Astrocyte (in vitro differentiated cells and primary cell): ENCODE measurements at places on chromosomes 1 and 21.

GRCh38 chr1:30787266-30787665 is 29.7 kb upstream of the LAPTM5 start:
- no peak for DNase-seq

- DNase-seq, result no peak
Observed at GRCh38 chr1:230334447-230334837, 91.7 kb downstream of the PGBD5 start.

- no peak for DNase-seq
Observed at GRCh38 chr1:111801071-111801850, 45.6 kb downstream of the DDX20 start.

- DNase-seq, result no peak
Observed at GRCh38 chr1:150753416-150753815, 12.2 kb downstream of the CTSS start.

DNA sequence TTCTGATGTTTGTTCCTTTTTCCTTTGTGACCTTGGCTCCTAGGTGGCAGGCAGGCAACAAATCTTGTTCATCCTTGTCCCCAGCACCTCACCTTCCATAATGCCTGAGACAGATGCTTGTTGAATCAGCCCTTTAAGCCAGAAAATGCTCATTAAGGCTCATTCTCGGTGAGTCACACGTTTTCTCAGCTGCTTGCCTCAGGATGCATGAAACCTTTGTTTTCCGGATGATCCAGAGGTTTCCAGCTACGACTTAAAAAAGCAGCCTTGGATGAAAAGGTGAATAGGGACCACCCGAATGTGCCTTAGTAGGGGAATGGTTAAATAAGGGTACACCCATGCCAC is 4.6 kb upstream of the ATP13A2 start:
- peak; percentile 80 for DNase-seq

- no peak for DNase-seq
Observed at GRCh38 chr21:15947677-15948076, 217.9 kb downstream of the USP25 start.

DNA sequence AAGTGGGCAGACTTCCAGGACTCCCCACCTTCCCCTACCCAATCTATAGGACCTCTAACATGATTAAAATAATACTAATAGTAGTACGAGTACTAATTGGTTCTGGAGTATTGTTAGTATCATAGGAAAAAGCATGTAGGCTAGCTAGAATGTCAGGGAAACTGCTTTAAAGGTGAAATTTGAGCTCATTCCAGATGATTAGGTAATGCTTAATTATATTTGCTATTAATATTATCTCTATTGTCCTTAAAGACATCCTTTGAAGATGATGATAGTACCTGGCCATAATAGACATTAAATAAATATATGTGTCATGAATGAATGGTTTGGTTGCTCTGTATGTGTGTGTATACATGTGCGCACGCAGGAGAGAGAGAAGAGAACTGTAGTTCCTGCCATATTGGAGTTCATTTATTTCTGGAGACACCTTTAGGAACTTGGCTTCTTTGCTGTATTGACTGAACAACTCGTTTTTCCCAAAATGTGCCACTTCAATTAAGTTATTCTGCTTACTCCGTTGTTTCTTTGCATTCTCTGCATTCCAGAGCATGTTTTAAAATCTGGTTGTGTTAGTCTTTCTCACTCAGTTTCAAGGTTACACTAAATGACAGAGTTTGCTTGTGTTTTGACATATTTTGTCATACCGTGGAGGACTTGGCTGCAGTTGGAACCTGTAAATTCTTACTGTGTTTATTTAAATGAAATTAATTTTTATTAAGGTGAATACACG is 117.1 kb downstream of the OSBPL9 start:
- DNase-seq, result no peak

DNA sequence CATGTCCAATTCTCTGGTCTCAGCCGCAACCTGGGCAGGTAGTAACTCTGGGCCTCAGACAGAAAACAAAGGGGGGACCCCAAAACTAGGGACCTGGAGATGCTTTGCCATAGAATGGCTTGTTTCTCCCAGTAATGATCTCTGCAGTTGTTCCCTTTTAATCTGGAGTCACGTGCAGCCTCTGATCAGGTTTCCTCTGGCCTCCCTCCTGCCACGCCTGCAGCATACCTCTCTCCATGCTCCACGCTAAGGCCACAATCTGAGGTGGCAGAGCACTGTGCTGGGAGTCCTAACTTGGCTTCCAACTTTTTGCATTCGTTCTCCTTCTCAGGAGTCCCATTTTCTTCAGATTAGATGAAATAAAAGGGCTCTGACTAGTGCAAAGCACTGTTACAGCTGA is 1.9 kb downstream of the PABPC4 start:
- DNase-seq, result no peak

DNA sequence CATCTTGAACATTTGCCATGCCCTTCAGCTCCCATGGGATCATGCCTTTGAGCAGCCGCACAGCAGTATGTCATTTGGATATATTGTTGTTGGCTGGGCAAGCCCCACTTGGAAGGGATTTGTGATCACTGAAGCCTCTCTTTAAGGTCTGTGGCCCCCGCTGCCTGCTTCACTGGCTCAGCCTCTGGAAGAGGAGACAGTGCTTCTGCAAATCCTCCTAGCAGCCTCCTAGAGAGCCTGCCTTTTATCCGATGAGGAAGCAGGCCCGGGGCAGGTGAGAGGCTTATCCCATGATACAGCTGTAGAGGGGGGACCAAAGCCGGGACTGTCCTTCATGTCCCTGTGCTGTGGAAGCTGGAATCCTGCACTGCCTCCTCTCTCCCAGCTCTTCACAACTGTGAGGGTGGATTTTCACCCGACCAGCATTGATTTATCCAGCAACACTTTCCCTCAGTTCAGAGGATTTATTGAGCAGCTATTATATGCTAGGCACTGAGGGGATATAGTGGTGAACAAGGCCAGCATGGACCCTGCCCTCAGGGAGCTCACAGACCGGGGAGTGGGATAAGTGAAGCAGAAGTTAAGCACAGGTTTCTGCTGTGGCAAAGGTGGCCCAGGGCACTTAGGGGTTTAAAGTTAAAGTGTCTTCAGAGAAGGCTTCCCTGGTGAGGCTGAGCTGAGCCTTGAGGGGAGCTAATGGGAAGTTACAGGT is 3.9 kb downstream of the TMEM61 start:
- no peak for DNase-seq

DNA sequence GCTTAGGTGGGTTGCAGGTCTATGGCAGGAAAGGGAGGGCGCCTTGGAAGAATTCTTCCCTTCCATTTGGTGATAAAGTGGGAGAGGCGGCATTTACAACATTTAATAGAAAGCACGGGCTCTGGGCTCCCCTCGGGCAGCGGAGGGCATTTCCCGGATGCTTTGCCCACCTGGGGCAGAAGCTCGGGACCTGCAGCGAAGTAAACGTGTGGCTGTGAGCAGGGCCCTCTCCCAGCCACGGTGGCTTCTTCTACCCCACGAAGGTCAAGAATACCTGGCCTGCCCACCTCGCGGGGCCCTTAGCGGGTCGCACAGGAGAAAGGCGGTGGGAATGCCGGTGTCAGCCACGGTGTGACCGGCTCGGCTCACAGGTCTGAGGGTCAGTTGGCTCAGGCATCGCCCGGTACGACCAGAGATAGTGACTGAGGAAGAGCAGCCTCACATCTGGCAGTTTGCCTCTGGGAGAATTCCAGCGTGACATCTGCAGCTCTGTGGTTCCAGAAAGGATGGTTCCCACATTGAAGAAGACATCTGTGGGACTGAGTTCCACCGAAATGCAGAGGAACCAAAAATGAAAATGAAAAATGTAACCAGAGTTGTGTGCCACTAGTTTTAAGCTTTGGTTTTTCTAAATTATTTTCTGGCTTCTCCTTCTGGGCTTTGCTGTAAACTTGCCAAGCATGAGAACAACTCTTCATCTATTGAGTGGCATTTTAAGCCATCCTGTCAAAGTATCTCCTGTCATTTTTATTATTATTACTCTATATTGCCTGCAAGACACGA is 720 bp upstream of the F3 start:
- peak; percentile 58 for DNase-seq

DNA sequence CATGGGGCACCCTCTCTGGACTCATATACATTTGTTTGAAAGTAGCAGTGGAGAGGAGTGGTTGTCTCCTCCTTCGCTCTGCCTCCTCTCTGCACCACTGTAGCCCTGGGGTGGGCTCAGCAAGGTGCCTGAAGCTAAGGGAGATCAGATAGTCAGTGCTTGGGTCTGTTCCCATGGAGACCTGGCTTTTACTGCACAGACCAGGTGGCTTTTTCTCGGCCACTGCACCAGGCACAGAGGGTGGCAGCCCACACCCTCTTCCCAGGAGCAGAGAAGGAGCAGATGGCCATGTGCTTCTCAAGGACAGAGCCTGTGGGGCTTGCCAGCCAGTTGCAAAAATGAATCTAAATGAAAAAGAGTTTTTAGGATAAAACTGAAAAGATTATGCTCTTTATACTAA is 123.4 kb upstream of the KCNK1 start:
- DNase-seq, result no peak

DNA sequence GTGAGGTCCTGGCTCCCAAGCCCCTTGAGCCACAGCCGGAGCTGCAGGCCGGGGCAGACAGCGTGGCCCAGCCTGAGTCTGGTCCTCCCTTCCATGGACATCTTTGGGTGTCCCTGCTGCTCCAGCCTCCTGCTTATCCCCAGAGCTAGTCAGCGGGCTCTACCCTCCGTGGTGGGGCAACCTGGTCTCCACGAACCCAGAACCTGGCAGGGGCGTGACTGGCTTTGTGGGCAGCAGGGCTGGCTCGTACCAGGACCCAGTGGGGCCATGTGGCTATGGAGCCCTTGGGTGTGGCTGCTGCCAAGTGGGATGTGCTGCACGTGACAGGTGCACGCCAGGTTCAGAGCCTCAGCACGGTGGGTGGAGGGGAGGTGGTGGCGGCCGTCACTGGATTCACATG is 18.3 kb downstream of the CFAP410 start:
- no peak for DNase-seq

DNA sequence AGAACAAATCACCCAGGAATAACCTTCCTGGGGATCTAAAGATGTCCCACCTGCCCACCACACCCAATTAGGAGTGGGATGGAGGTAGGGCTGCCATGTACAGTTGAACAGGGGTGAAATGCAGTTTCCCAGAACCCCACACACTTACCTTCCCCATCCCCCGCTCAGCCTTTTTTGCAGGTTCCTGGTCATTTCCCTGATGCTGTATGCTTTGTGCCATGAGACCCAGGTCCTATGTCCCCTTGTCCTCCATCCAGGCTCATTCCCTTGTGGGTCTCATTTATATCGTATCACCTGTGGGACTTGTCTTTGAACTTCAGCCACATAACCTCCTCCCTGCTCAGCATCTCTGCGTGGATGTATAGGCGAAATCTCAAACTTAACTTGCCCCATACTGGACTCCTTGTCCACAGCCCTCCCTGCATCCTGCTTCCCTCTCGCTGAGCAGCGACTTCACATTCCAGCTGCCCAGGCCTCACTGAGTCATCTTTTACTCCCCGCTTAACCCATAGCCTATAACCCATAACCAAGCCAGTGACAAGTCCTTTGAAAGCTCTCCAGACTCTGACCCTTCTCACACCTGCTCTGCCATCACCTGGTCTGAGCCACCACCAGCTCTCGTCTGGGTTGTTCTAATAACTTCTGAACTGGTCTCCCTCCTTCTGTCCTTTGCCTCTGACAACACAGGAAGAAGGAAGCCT is 4.7 kb downstream of the LDLRAD2 start:
- peak; percentile 63 for DNase-seq

GRCh38 chr21:17818186-17819113 is 706 bp downstream of the C21orf91 start:
- peak; percentile 16 for DNase-seq

- DNase-seq, result no peak
Observed at GRCh38 chr1:186235696-186236095, 139.4 kb downstream of the TPR start.

- DNase-seq, result no peak
Observed at GRCh38 chr1:42153624-42154023, 414 bp downstream of the GUCA2B start.

- DNase-seq, result peak; percentile 47
Observed at GRCh38 chr1:64543831-64544230, 73.9 kb downstream of the CACHD1 start.

DNA sequence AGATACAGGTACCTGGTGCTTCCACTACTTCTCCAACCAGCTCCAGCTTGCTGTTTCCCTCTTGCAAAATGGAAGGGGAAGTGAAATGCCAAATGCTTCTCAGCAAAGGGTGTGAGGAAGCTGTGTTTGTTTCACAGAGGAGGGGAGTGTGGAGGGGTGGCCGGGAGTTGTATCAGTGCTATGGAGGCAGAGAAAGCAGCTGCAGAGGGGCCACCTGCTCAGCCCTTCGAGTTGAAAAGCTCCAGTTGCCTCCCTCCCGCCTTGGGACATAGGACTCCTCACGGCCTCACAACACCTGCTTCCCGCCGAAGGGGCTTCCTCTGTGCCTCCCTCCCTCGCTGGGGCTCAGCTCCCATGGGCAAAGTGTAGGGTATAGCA is 12.1 kb upstream of the LINGO4 start:
- no peak for DNase-seq

- no peak for DNase-seq
Observed at GRCh38 chr1:97352936-97353382, 567.9 kb downstream of the DPYD start.

GRCh38 chr1:172148213-172148612 is 272.3 kb upstream of the C1orf105 start:
- DNase-seq, result no peak

DNA sequence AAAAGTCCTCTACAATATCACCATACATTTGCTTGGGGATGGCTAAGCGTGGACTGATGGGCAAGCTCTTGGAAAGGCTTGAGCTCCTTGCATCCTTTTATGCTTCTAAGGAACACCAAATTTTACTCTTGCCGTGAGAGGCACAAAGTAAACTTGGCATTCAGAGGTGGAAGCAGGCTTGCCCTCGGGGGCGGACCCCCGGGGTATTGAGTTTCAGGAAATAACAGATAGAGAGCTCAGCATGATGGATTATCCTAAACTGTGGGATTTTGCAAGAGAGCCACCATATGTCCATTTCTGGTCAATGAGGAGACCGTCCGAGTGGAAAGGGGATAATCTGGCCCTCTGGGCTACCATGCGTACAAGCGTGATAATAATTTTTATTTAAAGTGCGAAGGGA is 14.0 kb downstream of the IFI16 start:
- DNase-seq, result no peak

- peak; percentile 91 for DNase-seq
Observed at GRCh38 chr1:162690672-162691434, 58.6 kb downstream of the DDR2 start.

- no peak for DNase-seq
Observed at GRCh38 chr21:31490443-31490842, 146.4 kb upstream of the TIAM1 start.

DNA sequence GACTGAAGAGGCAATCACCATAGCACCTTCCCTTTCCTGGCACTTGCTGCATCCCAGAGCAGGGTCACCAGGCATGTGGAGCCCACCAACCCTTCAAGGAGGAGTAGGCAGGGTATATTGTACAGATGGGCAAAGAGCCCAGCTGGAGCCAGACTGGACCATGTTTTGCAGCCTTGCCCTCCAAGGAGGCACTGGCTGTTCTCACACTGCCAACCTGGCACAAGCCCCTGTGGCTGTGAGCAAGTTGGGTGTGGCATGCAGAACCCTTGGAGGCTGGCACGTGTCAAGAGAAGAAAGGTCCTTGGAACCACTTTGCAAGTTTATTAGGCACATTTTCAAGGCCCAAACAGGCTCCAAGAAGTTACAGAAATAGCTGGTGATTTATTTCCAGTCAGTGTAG is 146.4 kb downstream of the FOXD2 start:
- no peak for DNase-seq
